Kasumi-1 (cell line): ENCODE measurements at places on chromosomes 4 and X.

DNA sequence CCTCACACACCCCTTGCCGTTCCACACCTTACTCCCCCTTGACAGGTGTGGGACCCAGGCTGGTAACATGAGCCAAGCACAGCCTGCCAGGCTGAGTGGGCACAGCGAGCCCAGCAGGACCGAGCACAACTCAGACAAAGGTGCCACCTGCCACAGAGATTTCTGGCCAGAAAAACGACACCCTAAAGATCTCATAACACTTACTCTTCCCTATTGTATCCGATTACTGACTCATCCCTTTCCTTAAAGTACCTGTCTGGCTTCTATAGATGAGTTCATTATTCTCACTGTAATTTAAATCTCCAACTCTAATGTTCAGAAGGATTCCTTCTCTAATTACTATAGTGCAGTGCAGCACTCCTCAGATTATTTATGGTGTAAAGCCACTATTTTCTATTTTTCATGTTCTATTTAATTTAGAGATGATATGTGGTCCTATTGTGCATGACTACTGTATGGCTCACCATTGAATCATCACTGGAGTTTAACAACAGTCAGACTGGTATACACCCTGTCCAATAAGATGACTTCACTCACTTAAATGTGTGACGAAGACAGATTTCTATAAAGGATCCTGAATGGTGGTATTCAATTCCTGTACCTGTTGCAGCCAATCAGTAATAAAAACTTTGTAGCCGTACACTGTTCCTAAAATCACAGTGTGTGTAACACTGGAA, 7.6 kb upstream of the SYTL5 start:
- DNase-seq: no peak

GRCh38 chrX:39957816-39958566, 139.8 kb downstream of the BCOR start:
- DNase-seq: no peak

DNA sequence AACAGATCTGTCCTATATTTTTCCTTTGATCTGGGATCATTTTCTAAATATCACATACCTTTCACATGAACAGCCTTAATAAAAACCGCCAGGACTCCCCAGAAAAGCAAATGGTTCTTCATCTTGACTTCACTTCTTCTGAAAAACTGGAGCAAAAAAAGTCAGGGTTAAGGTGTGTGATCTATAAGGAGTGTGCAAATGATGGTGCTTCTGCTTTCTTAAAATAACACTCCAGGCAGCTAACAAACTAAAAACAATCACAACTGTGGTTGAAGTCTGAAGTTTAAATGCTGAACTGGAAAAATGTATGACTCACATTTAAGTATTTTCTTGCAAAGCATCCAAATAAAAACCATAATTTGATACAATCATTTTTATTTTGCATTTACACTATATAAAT, at the start of gene JCHAIN:
TSS of gene JCHAIN (minus strand) at position 140 of the 400 bp plus-strand sequence. CDS start at position 122, 18 bp downstream.
- DNase-seq: no peak

GRCh38 chr4:54941994-54942552, 183.3 kb downstream of the KDR start:
- peak; percentile 98 for DNase-seq

DNA sequence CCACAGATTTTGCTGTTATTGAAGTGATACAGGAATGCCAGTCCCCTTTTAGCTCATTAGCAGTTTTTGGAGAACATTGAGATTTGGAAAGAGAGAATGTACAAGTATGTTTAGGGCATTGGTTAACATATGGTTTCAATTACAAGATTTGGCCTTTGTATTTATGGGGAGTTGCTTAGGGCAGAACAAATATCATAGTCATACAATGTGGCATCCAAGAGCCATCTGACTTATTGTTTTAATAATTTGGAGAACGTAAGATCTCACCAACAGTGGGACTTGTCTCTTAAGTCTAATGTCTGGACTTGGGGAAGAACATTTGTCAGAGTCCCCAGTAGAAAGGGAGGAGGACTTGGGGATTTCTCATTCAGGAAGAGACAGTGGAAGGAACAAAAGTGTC, 166.1 kb downstream of the STK32B start:
- no peak for DNase-seq

DNA sequence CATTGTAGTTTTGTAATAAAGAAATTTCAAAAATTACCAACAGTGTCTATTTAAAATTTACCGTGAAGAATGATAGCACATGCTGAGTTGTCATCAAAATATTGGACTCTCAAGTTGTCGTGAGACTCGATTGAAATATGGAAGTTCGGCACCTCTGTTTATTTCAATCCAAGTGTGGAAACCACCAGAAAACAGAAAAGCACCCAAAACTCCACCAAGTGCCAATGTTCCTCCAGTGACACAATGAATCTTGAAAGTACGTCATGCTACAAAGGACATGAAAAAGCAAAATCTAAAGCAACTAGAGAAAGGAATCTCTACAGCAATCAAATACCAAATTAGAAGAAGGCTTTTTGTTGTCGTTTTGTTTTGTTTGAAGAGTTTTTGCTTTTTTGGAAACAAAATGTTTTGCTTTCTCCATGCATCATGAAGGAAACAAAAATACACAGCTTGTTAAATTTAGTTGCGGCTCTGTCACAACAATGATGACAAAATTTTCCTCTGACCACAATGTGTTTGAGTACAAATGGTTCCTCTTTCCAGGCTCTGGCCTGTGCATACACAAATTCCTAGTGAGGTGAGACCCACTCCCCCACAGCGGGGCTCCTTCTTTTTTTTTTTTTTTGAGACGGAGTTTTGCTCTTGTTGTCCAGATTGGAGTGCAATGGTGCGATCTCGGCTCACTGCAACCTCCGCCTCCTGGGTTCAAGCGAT, 9.6 kb upstream of the IL13RA1 start:
- DNase-seq: peak; percentile 38

- no peak for DNase-seq
Observed at GRCh38 chr4:56078866-56079265, 130.1 kb downstream of the CEP135 start.

DNA sequence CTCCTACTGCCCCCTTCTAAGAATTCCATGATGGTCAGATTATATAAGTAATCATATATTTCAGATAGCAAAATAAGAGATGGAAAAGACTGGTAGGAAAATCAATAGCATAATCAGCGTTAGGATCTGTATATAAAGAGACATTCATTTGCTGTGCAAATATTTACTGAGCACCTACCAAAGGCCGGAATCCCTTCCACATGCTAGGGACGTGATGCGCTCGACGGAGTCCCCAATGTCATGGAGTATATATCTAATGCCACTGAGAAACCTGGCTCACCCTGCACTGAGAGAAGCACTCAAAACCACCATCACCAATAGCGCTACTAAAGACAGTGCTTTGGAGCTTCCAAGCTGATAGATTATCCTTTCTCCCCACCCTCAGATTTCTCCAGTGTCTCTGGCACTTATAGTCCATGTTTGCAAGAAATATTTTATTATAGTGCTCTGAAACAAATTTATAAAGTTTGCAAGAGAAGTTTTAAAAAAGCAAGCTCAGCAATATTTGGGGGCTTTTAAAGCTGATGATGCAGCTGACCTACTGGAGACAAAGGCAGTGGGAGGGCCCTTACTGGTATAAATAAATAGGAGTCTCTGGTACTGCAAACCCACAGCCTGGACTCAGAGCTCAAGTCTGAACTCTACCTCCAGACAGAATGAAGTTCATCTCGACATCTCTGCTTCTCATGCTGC, at the start of gene CXCL13:
TSS of gene CXCL13 (plus strand) at position 611 of the 693 bp plus-strand sequence. CDS start at position 657, 46 bp downstream.
- no peak for DNase-seq

- DNase-seq: no peak
Observed at GRCh38 chr4:177558995-177559394, 116.8 kb upstream of the AGA start.

- no peak for DNase-seq
Observed at GRCh38 chr4:132981611-132982010, 167.5 kb upstream of the PCDH10 start.

DNA sequence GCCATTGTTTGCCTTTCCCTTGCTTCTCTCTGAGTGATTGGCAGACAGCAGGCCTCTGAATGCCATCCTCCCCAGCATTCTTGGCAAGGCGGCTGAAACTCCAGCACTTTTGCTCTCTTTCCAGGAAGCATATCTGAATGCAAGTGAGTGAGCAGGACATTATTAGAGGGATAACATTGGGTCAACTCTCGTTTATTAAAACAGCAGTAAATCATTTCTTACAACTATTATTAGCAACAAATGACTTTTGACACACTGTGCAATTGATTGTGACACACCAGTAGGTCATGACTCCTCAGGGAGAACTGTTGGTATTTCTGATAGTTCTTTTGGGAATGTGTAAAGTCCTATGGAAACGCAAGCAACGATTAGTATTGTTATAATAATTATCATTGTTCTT, 103.8 kb downstream of the EFNB1 start:
- DNase-seq: no peak

DNA sequence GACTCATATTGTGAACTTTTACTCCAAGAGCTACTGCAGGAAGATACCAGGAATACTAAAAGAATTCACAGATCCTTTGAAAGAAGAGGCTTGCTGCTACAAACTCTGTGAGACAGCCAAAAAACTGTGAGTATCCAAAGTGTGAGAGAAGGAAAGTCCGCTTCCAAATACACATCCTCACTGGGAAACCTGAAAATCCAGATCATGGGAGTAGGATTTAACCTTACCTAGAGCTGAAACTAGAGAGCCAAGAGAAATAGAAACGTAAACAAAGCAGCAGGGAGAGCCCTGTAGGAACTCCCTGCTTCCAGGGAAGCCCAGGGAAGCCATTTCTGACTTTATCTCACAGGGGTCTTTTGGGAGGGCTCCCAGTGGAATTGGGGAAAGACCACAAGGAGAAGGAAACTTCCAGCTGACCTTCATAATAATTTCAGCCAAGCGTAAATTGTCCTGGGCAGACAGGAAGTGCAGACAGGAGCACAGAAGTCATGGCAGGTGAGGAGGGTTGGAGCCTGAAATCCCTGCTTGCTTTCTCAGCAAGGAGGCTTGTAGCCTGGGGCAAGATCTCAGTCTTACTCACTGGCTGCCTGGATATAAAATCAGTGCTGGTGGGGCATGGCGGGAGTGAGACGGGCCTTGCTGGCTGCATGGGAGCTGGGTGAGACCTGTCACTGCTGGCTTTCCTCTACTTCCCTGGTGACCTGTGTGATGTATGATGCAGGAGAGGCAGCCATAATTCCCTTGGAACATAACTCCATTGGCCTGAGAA, 26.2 kb upstream of the NFKB1 start:
- no peak for DNase-seq

DNA sequence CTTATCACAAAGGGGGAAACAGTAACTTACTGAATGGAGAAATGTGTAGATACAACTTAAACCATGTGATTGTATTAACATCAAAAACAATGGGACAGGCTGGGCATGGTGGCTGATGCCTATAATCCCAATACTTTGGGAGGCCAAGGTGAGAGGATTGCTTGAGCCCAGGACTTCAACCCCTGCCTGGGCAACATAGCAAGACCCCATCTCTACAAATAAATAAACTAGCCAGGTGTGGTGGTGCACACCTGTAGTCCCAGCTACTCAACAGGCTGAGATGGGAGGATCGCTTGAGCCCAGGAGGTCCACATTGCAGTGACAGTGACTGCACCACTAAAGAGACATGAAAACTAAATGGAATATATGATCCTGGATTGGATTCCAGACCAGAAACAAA, 26.4 kb downstream of the TMEM184C start:
- DNase-seq: no peak

DNA sequence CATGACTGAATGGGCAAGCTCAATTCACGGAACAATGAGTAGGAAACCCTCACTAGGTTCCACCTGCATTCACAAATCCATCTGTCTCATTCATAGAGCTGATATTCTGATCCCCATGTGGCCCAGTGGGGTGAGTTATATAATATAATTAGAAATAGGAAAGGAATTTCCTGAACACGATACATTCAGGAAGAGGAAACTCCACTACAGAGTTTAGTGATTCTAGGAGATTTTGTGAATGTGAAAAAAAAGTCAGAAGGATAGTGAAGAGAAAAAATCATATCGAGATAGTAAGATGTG, 471.2 kb downstream of the GASK1B start:
- DNase-seq: no peak

- no peak for DNase-seq
Observed at GRCh38 chr4:149347139-149347538, 468.5 kb downstream of the IQCM start.

GRCh38 chrX:11867610-11868345, 109.7 kb downstream of the MSL3 start:
- DNase-seq: no peak

- no peak for DNase-seq
Observed at GRCh38 chr4:188032170-188032569, 36.6 kb downstream of the ZFP42 start.

GRCh38 chrX:36861601-36862000, 146.6 kb upstream of the FAM47C start:
- DNase-seq: no peak

- no peak for DNase-seq
Observed at GRCh38 chrX:81120258-81120935, 81.3 kb downstream of the HMGN5 start.

GRCh38 chr4:87011340-87012034, 76.7 kb downstream of the AFF1 start:
- peak; percentile 24 for DNase-seq

DNA sequence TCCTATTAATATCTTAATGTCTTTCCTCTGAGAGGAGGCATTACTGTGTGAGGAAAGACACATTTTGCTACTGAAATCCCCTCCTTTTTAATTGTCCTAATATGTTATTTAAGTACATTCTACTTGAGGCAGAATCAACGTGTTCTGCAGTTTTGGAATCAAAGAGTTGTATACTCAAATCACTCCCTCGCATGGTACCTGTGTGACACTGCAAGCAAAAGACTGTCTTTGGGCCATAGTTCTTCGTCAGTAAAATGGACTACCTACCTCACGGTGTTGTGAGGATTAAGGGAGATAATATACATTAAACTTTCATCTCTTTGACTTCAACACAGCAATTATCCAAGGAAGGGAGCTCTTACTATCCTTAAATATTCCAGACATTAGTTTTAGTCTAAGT, 61.5 kb downstream of the TIGD2 start:
- DNase-seq: no peak
